ENCODE measurements at places on chromosomes 2 and 18. TPM values are rescaled to one million over a fixed set of nuclear protein-coding genes. Genes with fewer than 3 reads are reported as not detected.

TRAK2 gene
- 66.5 TPM for total RNA-seq

LMAN2L gene
- total RNA-seq = 20.9 TPM

LHCGR gene
- 0.30 TPM for total RNA-seq

SIX3 gene
- not detected for total RNA-seq
